Stimulated activated CD4-positive, alpha-beta T cell treated with anti-CD3 and anti-CD28 coated beads, Interleukin-1b, Interleukin-23, amount 100 ng/mL, for 48 hours (primary cell): ENCODE measurements at places on chromosomes 1 and 21.

DNA sequence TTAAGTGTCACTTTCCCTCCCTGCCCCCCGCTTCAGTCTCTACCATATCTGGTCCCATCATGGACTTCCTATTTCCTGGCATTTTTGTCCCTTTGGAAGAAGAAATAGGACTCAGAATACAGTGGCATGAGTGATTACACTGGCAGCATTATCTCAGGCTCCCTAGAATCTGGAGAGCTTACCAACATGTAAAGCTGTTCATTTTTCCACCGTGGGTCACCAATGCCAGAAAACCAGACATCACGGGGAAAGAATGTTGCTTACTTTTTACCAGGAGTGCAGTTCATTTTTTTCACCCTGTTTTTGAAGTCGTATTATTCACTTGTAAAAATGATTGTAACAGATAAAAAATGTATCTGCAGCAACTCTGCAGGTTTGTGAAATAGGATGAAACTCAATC, 44.8 kb downstream of the BACH1 start:
- no peak for DNase-seq

GRCh38 chr1:243667591-243667990, 182.5 kb downstream of the AKT3 start:
- DNase-seq: no peak

DNA sequence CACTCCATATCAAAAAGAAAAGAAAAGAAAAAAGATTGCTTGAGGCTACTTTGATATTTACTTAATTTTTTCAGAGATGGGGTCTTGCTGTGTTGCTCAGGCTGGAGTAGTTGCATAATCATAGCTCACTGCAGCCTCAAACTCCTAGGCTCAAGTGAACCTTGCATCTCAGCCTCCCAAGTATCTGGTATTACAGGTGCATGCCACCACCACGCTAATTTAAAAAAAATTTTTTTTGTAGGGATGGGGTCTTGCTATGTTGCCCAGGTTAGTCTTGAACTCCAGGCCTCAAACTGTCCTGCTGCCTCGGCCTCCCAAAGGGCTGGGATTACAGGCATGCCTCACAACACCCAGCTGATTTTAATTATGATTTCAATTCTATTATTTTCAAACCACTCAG, 38.2 kb downstream of the RTCA start:
- DNase-seq: no peak

GRCh38 chr1:59759156-59759925, 55.4 kb upstream of the HOOK1 start:
- DNase-seq: peak; percentile 76

GRCh38 chr1:109946511-109946910, 35.9 kb downstream of the CSF1 start:
- DNase-seq: no peak

- no peak for DNase-seq
These were observed 72.2 kb upstream of the GADD45A start for GRCh38 chr1:67612788-67613241.

DNA sequence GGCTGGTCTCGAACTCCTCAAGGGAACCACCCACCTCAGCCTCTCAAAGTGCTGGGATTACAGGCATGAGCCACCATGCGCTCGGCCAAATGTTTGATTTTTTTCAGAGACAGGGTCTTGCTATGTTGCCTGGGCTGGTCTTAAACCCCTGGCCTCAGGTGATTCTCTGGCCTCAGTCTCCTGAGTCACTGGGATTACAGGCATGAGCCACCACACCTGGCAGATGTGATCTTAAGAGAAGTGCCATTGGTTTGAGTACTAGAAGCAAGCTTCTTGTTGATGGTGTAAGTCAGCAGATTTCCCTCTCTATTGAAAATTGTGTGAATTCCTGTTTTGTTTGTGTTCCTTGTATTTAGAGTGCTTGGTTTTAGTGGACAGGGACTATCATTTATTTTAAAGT, 5.2 kb downstream of the CAP1 start:
- DNase-seq: no peak
